ENCODE measurements at places on chromosomes 16 and 17. TPM values are rescaled to one million over a fixed set of nuclear protein-coding genes. Genes with fewer than 3 reads are reported as not detected.

The ANKRD40CL gene
- not detected for total RNA-seq

The ZFPM1 gene
- total RNA-seq = 0.49 TPM

The MMP2 gene
- total RNA-seq = 13.8 TPM

The SLC43A2 gene
- total RNA-seq = 11.8 TPM

The COL1A1 gene
- total RNA-seq = 41.1 TPM
